ENCODE measurements at places on chromosomes 1 and 21. TPM values are rescaled to one million over a fixed set of nuclear protein-coding genes. Genes with fewer than 3 reads are reported as not detected.
A peak's percentile ranks its signal among the peaks of the same experiment; 100 is the strongest.

GRCh38 chr1:20430355-20431175 is 55.4 kb downstream of the CAMK2N1 start:
- DNase-seq: no peak

GRCh38 chr1:10989095-10989494 is 23.4 kb upstream of the TARDBP start:
- no peak for DNase-seq

ARMH1 gene
- total RNA-seq: not detected

DNA sequence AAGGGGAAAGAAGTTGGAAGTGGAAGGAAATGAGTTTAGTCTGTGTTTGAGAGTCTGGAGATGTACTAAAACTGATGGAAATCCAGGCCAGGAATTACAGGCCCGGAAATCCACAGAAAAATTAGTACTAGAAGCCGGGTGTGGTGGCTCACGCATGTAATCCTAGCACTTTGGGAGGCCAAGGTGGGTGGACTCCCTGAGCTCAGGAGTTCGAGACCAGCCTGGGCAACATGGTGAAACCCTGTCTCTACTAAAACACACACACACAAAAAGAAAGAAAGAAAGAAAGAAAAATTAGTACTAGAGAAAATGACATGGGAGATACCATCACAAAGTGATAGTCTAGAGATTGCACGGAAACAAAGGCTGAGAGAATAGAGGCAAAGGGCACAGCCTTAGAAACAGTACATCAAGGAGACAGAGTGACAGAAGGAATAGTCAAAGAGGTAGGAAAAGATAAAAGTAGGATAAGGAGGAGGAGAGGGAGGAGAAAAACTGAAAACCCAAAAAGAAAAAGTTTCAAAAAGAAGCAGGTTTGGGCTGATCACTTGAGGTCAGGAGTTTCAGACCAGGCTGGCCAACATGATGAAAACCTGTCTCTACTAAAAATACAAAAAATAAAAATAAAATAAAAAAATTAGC is 4.8 kb upstream of the TAF13 start:
- DNase-seq: no peak

- DNase-seq: no peak
These were observed 243.3 kb downstream of the BRINP2 start for GRCh38 chr1:177413982-177414596.

- DNase-seq: no peak
These were observed 760.8 kb upstream of the TPTE start for GRCh38 chr21:9760398-9761074.

DISC1 gene
- total RNA-seq: 17.3 TPM

- DNase-seq: no peak
These were observed 127.7 kb downstream of the SPATA46 start for GRCh38 chr1:162248854-162249535.

RIPPLY3 gene
- total RNA-seq: not detected

DNA sequence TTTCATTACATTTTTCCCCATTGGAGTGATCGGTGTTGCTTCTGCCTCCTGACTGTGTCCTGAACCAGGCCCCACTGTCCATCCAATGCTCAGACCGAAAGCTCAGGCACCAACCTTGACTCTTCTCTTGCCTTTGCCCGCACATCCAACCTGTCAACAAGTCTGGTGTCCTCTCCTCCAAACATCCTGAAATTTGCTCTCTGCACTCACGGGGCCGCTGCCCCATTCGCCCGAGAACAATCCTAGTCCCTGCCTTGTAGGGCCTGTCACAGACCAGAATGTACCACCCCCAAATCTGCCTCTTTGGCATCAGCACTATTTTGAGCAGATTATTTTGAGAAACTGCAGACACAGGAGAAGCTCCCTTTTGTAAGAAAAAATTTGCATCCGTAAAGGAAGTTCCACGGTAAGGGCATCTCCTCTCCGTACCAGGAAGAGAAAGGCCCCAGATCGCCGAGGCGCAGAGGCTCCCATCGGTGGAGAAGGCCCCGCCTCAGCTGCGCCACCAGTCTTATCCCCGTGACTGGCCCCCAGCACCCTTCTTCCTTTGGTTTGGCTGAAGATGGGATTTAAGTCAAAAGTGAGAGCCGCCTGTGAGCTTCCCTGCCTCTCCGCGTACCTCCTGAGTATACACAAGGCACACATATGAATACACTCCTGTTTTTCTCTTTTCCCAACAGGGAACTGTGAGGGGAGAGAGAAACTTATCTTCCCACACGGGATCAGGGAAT is 7.1 kb downstream of the MORN1 start:
- DNase-seq: no peak

DNA sequence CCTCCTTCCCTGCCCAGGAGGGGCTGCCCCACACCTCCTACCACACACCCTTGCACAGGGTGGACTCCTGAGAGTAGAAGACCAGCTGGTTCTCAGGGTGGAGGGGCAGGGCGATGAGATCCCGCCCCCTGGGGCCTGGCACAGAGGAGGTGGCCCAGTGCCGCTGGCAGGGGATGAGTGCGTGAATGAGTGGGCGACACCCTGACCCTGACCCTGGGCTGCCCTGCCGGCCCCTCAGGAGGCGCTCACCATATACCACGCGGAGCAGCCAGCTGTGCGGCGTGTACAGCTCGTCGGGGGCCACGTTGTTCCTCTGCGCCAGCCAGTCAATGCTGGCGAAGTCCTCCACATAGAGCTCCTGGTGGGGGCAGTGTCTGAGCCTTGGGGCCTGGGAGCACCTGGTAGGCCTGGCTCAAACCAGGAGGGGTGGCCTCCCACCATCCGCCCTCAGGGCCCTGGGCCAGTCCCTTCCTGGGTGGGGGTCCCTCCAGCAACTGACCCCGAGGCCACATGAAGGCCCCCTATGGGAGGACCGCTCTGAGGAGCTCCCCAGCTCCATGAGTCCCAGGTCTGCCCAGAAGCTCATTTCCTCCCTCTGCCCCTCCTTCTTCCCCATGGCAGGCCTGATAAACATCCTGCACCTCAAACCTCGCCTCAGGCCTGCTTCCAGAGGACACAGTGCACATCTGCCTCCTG is 13.0 kb downstream of the LSS start:
- DNase-seq: no peak

S100A7 gene
- not detected for total RNA-seq

NES gene
- 19.0 TPM for total RNA-seq

DNA sequence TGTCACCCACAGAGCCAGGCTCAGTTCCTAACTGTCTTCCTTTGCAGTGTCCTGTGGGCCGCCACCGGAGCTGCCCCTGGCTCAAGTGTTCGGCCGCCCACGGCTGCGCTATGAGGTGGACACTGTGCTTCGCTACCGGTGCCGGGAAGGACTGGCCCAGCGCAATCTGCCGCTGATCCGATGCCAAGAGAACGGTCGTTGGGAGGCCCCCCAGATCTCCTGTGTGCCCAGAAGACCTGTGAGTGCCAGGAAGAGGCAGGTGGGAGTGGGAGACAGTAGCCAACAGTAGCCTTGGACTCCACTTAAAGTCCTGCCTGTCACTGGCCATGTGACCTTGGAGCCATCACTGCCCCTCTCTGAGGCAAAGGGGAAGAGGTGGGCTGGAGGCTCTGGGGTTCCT is 16.6 kb downstream of the BCAN start:
- no peak for DNase-seq

KCNE2 gene
- 0.72 TPM for total RNA-seq

TSPAN1 gene
- not detected for total RNA-seq

- DNase-seq: no peak
These were observed 5.8 kb downstream of the RAP1GAP start for GRCh38 chr1:21663248-21663950.

ERG gene
- 14.9 TPM for total RNA-seq

- DNase-seq: peak; percentile 57
These were observed at the start of gene VAV3 for GRCh38 chr1:107965110-107965991. TSS of gene VAV3 (minus strand) at chr1:107965180. CDS start at chr1:107964869, 311 bp downstream.

GRCh38 chr1:203276916-203277545 is 28.3 kb upstream of the BTG2 start:
- DNase-seq: no peak

NFASC gene
- 6.0 TPM for total RNA-seq

- no peak for DNase-seq
These were observed 6.5 kb upstream of the RPTN start for GRCh38 chr1:152165286-152166077.

SMCP gene
- 3.6 TPM for total RNA-seq

- DNase-seq: peak; percentile 49
These were observed 43.3 kb upstream of the TSNAX start for GRCh38 chr1:231485029-231485784.

DNA sequence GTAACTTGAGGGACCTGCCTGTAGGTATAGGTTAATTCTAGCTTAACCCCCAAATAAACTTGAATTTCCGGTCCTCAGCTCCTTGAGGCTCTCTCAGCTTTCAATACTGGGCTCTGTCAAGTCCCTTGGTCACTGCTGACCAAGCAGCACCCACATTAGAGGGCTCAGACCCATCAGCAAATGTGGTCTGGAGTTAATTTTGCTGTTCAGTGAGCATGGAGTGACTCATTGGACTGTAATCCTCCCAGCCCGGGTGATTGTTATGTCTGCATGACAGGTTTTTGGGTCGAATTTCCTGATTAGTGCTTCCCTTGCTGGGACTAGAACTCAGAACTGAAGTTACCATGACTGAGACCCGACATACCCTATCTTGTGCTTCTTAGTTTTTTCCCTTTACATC is 130.6 kb downstream of the URB2 start:
- no peak for DNase-seq

BRDT gene
- total RNA-seq: not detected

DNA sequence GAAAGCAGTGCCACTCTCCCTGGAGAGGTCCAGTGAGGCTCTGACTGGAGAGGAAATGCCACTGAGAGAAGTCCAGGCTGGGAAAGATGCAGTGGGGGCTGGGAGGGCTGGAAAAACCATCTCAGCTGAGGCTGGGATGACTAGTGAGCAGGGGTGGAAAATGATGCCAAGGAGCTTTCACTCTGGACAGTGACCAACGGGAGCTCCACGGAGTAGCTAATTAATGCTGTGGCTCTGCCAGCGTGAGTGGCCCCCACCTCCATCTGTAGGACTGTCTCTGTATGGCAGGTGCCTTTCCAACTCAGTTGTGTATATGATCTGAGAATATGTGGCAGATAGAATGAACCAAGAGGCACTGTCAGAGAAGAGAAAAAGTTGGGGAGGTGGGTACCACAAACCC is 86.7 kb downstream of the DDX20 start:
- DNase-seq: no peak

- no peak for DNase-seq
These were observed 79.0 kb upstream of the IFFO2 start for GRCh38 chr1:19035377-19036040.

DNA sequence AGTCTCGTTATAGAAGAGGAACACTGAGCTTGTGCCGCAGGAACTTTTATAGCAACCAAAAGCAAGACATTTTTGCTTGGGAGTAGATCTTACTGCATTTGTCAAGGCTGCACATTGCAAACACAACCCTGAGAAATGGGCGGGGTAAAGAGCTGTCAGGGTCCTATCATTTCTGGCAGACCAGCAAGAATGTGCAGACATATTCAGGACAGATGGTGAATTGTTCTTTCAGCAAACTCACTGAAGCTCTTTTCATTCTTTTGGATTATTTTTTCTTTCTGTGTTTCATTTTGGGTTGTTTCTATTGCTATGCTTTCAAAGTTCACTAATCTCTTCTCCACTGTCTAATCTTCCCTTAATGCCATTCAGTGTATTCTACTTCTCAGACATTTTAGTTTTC is 5.1 kb upstream of the ACTN2 start:
- peak; percentile 93 for DNase-seq

IVL gene
- 14.2 TPM for total RNA-seq

- no peak for DNase-seq
These were observed 17.4 kb upstream of the SHE start for GRCh38 chr1:154519591-154519991.

DNA sequence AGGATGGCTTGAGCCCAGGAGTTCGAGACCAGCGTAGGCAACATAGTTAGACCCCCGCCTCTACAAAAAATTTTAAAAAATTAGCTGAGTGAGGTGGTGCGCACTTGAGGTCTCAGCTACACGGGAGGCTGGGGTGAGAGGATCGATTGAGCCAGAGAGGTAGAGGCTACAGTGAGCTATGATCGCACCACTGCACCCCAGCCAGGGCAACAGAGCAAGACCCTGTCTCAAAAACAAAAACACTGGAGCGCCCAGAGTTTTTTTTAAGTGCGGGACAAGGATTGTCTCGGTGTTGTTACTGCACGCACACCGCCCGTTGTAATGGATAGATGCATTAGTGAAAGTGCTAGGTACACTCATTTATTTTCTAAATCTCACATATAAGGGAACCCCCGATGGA is 37.1 kb downstream of the PIK3CD start:
- DNase-seq: no peak

CLCA1 gene
- 0.72 TPM for total RNA-seq

ZFP69B gene
- 6.5 TPM for total RNA-seq

GRCh38 chr1:191388283-191388682 is 770.0 kb upstream of the RGS18 start:
- no peak for DNase-seq

OR2T11 gene
- total RNA-seq: 0.48 TPM

CATSPER4 gene
- 1.7 TPM for total RNA-seq

GBP2 gene
- 106 TPM for total RNA-seq

- peak; percentile 65 for DNase-seq
These were observed 37.9 kb upstream of the EDEM3 start for GRCh38 chr1:184792450-184792969.

GRCh38 chr1:227192163-227192562 is 126.1 kb downstream of the CDC42BPA start:
- peak; percentile 48 for DNase-seq

C1orf94 gene
- 0.72 TPM for total RNA-seq

TTC4 gene
- total RNA-seq: 17.6 TPM

- no peak for DNase-seq
These were observed 38.4 kb upstream of the FOXO6 start for GRCh38 chr1:41322835-41323234.

BARHL2 gene
- not detected for total RNA-seq

FMOD gene
- 227 TPM for total RNA-seq

- no peak for DNase-seq
These were observed 25.6 kb downstream of the MEF2D start for GRCh38 chr1:156474966-156475365.

DNA sequence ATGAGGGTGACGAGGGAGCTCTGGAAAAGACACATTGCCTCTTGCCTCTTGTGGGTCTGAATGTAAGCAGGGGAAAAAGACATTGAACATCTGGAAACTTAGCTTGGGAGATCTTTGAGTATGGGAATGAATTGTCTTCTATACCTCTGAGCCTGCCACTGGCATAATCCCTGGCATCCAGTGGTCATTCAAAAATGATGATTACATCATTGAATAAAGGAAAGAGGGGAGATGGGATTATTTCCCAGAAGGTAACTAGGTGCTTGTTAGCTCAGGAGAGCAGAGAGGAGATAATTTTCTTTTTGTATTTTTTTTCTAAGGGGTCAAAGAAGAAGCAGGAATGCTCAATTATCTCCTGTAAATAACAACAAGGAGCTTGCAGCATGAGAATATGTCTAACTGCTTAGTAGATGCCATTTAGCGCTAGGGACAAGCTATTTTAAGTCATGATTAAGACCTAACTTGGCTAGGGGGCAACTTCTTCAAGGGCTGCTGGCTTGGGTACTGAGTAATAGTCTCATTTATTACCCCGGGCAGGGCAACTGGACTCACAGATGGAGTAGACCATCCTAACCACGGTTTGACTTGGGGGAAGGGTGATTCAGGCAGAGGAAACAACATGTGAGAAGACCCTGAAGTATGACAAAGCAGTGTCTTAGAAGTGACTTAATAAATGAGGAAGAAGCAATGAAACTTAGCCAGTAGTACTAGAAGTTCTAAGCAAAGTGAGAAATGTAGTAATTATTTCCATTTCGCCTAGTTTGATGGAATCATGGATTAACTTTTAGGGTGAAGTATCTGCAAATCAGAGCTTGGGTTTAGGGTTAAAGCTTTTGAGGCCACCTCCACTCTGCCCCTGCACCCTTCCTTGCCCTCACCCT is 11.0 kb upstream of the XCL2 start:
- DNase-seq: no peak

- DNase-seq: no peak
These were observed 184.4 kb upstream of the KCNK2 start for GRCh38 chr1:214898161-214898560.
